ENCODE measurements at places on chromosomes 2 and 18.

GRCh38 chr2:198518935-198519334 lies 714.5 kb downstream of the PLCL1 start:
- no peak for DNase-seq

- no peak for DNase-seq
Measured at GRCh38 chr2:67596871-67597270, 199.7 kb downstream of the ETAA1 start.

DNA sequence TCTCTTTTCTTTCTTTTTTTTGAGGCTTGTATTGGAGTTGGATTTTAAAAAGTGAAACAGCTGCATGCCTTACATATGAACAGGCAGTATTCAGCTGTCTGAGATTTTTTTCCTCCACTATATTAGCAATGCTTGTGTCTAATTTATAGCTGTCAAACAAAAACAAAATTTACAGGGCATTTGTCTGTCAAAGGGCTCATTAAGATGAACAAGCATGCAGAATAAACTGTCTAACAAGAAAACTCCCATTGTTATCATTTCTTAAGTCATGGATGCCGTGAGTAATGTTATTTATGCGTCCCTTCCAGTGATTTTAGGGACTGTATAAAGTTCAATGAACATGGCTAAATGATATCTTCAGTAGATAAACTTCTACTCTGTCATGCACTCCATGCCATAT lies 674.7 kb downstream of the PLCL1 start:
- DNase-seq, result no peak

- DNase-seq, result no peak
Measured at GRCh38 chr2:62254424-62255266, 58.7 kb downstream of the B3GNT2 start.

- DNase-seq, result no peak
Measured at GRCh38 chr18:33507019-33507418, 66.5 kb upstream of the CCDC178 start.

- no peak for DNase-seq
Measured at GRCh38 chr18:50131591-50131990, 63.4 kb downstream of the MYO5B start.

DNA sequence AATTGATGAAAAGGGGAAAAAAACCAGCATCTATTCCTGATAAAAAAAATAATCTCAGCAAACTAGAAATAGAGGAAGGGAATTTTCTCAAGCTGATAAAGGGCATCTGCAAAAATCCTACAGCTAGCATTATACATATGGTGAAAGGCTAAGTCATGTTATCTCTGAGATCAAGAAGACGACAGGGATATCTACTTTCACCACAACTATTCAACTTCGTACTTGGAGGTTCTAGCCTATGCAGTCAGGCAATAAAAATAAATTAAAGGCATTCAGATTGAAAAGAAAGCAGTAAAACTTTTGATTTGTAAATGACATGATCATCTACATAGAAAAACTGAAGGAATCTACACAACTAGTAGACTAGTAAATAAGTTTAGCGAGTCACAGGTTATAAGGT lies 58.2 kb downstream of the CAB39 start:
- no peak for DNase-seq

DNA sequence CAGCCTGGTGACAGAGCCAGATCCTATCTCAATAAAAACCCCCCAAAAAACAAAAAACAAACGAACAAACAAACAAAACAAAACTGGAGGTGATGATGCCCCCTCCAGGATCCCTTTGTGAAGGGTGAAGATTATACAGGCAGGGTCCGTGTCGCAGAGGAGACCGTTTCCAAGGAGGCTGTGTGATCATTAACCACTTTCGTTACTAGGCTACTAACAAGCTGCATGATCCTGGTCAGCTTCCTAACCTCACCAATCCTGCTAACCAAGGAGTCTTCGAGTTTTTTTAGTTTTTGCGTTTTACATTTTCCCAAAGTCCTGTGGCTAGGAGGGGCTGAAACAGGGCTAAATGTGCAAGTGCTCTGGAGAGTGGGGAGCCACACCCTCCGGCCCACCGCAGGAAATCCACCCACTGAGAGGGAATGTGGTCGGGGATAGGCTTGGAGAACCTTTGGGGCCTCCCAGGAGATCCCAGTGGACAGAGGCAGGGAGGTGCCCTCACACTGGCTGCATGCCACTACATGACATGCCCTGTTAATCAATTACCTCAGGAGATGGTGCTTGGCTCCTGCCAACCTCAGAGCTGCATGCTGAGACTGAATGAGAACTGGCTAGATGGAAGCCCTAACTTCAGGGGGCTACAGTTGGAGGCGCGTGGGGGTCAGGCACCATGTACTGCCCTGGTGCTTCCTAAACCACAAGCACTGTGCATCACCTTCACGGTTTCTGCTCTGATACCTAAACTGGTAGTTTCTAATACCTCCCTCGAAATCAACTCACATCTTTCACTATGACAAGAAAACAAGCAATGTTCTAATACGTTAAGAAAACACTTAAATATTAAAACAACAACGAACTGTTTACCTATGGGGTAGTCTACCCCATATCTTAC lies 67.5 kb upstream of the RGPD5 start:
- DNase-seq, result no peak

GRCh38 chr18:13316063-13316462 lies 97.5 kb downstream of the LDLRAD4 start:
- no peak for DNase-seq

- DNase-seq, result no peak
Measured at GRCh38 chr2:105294046-105294445, 35.5 kb downstream of the TGFBRAP1 start.

- no peak for DNase-seq
Measured at GRCh38 chr18:79570266-79571201, 109.1 kb upstream of the CTDP1 start.

- no peak for DNase-seq
Measured at GRCh38 chr2:172953970-172954852, 121.4 kb upstream of the MAP3K20 start.

All from vagina (tissue), 2 donors.